ENCODE measurements at places on chromosomes 12 and 14.

- DNase-seq = no peak
Observed at GRCh38 chr12:15427913-15428312, 105.6 kb downstream of the PTPRO start.

- DNase-seq = no peak
Observed at GRCh38 chr14:33910435-33910834, 40.4 kb downstream of the EGLN3 start.

DNA sequence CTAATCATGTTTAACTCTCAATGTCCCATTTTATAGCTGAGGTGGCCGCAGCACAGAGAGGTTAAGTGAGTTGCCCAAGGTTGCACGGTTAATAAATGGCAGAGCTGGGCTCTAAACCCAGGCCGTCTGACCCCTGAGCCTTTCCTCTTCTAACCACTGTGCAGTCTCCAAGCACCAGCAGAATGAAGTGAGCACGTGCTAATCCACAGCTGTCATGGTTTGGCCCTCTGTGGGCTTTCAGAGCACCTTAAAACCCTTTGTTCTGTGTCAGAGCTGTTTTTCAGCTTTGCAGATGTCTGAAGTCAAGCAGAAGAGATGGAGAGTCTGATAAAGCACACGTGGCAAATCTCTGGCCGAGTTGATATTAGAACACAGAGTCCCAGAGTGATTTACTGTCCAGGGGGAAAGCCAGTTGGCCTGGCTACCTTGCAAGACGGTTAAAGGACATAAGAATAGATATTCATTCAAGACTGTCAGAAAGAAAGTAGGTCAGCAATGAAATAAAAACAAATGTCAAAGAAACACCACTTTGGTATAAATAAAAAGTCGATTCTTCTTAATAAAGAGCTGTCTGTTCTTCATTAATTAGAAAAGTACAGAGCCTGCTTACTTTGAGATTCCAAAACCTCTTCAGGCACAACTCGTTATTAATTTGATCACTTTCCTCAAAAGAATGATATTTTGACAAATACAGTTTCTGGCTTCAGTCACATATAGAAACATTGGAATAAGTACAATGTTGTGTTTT lies 107.3 kb downstream of the CRADD start:
- no peak for DNase-seq

DNA sequence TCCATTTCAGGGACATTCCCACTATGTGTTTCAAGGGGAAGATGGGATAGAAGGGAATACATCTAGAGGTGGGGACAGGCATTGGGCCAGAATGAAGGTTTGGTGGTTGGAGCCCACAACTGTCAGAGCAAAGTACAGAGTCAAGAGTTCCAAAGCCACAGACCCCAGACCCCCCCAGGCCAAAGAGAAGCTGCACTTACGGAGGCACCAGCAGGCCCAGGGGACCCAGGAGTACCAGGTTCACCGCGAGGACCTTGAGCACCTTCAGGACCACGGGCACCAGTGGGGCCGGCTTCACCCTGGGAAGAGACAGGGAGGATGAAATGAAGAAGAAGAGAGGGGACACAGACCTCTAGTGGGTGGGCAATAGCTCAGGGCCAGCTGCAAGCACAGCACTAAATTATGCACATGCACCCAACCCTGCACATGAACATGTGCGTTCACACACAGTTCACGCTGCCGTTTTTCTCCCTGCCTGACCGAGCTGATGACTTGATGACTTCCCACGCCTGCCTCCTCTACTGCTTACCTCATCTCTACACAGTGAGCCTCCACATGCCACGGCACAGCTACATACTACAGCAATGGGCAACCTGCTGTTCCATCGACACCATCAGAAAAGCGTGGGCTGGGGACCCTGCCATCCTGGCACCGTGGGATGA lies 16.7 kb downstream of the COL2A1 start:
- no peak for DNase-seq

- DNase-seq = peak; percentile 34
Observed at GRCh38 chr12:51923506-51924365, 16.4 kb downstream of the ACVRL1 start.

DNA sequence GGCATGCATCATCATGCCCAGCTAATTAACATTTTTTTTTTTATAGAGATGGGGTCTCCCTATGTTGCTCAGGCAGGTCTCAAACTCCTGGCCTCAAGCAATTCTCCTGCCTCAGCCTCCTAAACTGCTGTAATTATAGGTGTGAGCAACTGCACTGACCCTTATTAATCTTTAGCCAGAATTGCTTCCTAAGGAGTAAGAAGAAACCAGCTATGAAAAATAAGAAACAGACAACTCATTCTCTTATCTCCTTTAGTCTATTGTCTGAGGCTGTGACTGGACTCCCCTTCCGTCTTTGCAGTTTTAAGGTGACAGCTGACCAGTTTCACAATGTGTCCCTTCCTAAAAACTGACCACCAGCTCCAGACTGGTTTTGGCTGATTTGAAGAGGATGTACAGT lies 52.4 kb downstream of the EMP1 start:
- no peak for DNase-seq

DNA sequence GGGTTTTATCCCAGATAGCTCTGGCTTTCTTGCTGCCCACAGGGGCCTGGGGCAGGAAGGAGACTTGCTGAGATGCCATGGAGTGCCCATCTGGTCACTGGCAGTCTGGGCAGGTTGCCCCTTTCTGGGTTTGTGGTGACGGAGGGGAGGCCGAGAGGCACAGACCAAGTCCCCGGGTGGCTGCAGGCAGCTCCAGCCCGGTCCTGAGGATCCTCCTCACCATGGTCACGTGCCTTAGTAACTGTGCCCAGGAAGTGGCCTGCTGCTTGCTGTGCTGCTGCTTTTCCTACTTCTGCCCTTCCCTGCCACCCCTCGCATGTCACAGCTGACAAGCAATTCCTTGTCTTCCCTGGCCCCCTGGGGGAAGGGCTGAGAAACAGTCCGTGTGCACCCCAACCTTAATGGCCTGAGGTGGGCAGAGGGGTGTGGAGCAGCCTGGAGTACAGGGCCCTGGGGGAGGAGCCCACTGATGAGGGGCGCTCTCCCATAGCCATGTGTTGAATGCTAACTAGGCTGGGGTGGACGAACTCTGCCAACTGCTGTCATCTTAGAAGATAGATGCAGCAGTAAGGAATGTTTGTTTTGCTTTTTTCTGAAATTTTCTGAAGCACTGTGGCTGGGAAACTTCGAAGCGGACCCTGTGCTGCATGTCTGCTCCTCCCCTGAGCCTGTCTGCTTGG lies 54.9 kb upstream of the SRSF5 start:
- DNase-seq = no peak

DNA sequence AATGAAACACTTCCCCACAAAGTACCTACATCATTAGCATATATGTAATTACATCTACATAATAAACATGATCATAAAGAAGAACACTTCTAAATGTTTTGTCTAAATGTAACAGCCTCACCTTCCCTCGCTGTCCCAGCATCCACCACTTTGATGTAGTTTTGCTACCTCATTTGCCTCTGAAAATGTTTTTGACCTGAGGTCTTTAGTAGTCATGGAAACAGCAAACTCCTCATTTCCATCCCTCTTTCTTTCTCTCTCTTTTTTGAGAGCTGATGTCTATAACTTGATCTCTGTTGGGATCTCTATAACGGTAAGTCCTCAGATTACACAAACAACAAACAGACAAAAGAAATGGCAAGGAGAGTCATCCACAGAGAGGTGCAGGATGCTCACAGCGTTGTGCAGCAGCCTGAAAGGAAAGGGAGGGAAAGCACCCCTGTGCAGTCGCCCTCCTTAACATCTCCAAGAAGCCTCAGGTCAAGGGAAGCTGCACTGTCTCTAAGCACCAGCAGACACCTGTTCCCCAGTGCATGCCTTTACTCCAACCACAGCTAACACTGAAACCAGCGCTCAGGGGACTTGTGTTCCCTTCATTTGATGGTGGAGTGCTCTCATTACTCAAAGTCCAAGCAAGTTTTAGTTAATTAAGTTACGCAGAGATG lies 268.7 kb downstream of the TMEM132D start:
- DNase-seq = no peak

- no peak for DNase-seq
Observed at GRCh38 chr12:55965941-55966407, at the start of gene PMEL. Gene PMEL, minus strand, starts transcription at chr12:55966042. Its CDS starts 31 bp downstream, at chr12:55966011.

- DNase-seq = no peak
Observed at GRCh38 chr12:72467985-72468384, 195.8 kb downstream of the TRHDE start.

- no peak for DNase-seq
Observed at GRCh38 chr14:49134940-49135339, 451.2 kb downstream of the RPS29 start.

- no peak for DNase-seq
Observed at GRCh38 chr12:120750806-120751205, 25.2 kb downstream of the ACADS start.

- no peak for DNase-seq
Observed at GRCh38 chr12:110778833-110779577, 36.3 kb upstream of the PPP1CC start.

DNA sequence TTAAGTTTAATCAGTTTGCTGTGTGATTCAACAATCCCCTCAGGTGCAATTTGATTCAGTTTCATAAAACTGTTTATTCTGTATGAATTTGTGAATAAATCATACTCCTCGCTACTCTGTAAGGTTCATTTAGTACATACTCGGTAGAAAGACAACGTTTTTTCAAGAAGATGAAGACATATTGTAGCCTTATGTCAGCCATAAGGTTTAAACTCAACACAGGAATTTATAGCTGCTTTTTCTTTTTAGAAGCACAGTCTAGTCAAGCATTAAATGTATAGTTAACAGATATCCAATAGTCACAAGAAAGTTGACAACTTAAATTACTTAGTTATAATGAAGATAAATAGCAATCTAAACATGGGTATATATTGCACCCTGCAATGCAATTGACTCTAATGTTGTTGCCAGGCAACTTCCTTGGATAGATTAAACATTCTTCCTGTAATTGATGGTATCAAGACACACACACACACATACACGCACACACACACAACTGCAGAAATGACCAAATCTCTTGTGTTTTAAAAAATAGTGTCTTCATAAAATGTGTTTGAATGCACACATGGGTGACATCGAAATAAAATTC lies 151.5 kb upstream of the MGAT4C start:
- DNase-seq = no peak

DNA sequence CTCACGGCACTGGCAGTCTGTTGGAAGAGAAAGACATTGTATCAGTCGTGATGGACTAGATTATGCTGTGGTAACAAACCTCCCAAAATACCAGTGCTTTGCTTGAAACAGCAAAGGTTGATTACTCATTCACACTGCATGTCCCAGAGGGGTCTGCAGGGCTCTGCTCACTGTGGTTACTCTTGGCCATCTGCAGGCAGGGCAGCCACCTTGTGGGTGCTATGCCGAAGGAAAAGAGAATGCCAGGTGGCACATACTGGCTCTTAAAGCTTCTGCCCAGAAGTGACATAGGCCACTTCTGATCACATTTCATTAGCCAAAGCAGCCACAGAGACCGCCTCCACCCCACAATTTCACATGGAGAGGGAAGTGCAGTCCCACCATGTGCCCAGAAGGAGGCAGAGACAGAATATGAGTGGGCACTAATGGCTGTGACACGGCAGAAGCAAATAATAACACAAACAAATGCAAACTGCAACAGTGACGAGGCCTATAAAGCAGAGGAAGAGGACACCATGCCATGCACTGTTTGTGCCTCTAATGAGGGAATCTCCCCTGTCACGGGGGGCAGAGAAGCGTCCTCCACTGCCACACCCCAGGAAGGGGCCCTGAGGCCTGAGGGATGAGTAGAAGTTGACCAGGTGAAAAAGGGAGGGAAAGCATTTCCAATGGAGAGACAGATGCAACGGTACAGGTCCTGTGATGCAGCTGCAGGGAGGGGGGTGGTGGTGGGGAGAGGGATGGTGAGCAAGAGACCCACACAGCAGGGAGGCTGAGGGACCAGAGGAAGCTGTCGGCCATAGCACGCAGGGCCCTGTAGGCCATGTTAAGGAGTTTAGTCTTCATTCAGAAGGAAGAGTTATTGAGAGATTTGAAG lies 51.7 kb upstream of the KICS2 start:
- peak; percentile 70 for DNase-seq

DNA sequence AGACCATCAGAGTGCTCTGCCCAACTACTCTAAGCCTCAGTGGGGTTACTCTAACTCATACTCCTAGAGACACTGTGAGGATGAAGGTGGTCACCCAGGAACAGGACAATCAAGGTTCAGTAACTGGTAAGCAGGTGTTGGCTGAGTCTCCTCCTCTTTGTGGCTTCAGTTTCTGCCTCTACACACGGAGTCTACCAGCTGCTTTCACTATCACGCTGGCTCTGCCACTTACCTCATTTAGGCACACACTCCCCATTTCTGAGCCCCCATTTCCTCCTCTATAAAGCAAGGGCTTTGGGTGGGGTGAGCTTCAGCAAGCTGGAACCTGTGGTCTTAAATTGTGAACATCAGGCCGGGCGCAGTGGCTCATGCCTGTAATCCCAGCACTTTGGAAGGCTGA lies 7.3 kb upstream of the TCHP start:
- peak; percentile 90 for DNase-seq

DNA sequence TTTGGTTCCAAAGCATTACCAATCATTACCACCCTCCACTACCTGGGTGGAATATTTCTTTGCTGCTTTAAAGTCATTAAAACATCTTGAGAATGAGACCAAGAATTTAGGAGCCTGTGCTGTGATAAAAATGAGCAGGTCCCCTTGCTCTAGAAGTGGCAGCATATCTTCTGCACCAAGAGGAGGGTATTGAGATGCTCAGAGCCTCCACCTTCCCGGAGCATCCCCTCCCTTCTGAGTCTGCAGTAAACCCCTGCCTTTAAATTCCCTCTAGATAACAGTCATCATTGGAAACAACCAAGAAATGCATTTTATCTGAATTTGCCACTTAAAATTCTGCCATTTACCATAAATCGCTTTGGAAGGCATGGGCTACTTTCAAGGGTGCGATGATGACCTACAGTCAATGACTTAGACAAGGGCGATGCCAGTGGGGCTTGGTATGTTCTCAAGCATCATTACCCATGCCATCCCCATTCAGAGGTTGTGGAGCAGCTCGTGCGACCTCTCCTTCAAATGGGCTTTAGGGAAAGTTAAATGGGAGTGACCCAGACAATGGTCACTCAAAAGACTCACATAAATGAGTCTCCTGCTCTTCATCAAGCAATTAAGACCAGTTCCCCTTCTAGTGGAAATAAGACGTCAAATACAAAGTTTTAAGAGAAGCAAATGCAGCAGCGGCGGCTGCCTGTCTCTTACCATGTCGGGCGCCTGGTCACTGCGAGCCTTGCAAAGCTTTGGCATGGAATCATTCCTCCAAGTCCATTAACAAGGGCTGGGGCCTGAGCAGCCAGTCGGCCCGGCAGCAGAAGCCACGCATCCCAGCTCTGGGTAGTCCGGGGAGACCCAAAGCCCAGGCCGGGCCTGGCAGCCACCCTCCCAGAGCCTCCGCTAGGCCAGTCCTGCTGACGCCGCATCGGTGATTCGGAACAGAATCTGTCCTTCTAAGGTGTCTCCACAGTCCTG lies 334.5 kb downstream of the TMEM121 start:
- DNase-seq = peak; percentile 70

GRCh38 chr12:116719731-116720528 lies 17.9 kb downstream of the SPRING1 start:
- DNase-seq = no peak

DNA sequence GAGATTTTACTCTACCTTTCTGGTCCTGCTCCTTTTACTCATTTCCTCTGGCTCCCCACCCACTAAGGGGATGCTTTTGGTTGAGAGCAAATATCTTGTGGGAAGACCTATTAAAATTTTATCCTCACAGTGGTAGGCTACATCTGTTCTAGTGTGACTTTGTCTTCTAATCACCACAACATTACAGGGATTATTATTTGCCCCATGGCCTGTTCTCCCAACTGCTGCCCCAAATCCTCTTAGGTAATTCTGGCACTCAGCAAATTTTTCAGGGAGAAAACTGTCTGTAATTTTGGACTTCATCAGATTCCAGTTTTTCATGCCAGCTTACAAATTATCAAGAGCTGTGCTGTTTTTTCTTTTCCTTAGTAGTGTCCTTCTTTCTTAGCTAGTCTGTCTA lies 172.3 kb downstream of the GPHN start:
- DNase-seq = no peak
